ENCODE measurements at places on chromosomes 12 and 14. TPM values are rescaled to one million over a fixed set of nuclear protein-coding genes. Genes with fewer than 3 reads are reported as not detected.
A peak's percentile ranks its signal among the peaks of the same experiment; 100 is the strongest.

GRCh38 chr12:127271776-127272175, 995.2 kb upstream of the TMEM132C start:
- DNase-seq, result no peak

The C12orf56 gene
- total RNA-seq, result not detected

- DNase-seq, result peak; percentile 79
Observed at GRCh38 chr12:55728186-55728938, 447 bp downstream of the CD63 start.

The KANSL2 gene
- 51.3 TPM for total RNA-seq

- DNase-seq, result peak; percentile 73
Observed at GRCh38 chr12:30691122-30691879, 4.4 kb downstream of the IPO8 start.

GRCh38 chr14:58628406-58628805, 9.4 kb upstream of the DACT1 start:
- no peak for DNase-seq

The SELPLG gene
- total RNA-seq, result 1.7 TPM

DNA sequence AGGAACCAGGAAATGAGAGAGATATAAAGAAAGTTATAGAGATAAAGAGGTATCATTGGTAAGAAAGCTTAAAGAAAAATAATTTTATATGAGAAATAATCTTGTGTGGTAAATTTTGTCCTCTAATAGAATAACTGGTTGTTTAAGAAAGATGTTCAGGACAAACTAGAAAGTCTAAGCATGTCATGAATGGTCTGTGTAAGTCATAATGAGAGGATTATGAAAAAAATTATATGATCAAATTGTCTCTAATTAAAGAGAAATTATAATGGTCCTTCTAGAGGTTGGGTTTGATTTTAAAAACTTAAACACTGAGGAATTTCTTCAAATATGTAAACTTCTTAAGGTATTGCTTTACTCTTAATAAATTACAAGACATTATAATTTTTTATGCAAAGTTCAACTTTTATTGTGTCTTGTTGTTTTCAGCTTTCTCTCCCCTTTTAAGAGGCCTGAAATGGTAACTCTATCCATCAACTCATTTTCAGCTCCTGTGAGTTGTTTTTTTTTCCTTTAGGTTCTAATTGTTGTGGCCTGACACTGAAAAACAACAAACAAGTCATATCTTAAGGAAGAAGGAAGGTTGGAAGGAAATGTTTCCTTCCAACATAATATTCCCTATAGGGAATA, 88.2 kb upstream of the CNOT2 start:
- peak; percentile 9 for DNase-seq

The C12orf50 gene
- not detected for total RNA-seq

The CARMIL3 gene
- total RNA-seq, result under 0.01 TPM

GRCh38 chr12:82687021-82688011, 610 bp downstream of the TMTC2 start:
- DNase-seq, result peak; percentile 10

DNA sequence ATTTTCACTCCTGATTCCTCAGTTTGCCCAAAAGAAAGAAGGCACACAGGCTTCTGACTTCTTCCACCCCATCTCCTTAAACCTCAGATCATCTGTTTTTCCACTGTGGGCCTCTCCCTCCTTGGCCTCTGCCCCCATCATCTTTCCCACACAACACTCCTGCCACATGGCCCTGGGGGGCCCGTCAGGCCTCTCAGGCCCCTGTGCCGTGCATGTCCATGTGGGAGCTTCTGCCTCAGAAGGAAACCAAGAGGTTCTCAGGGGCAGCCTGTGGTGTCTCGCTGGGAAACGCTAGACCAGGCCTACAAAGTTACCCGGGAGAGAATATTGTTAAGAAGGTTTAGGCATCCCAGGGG, 8.0 kb downstream of the KLHL33 start:
- no peak for DNase-seq

DNA sequence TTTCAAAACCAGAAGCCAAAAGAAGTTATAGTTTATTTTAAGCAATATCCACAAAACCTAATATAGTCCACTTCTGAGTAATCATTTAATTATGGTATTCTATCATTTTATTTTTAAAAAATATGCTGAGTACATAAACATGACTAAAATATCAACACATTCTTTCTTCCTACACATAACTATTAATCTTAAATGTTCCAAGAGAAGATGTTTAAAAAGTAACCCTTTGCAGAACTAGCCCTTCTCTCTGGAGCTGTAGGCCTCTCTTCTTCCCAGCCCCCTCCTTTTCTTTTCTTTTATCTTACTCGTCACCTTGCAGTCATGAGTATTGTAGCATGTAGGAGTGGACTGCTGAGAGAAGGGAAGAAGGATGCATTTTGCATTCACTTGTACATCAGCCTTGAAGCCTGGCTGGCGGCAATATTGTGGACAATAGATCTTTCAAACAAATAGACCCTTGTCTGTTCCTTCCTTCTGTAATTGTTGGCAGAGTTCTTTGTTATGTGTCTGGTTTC, 941.9 kb downstream of the NRXN3 start:
- no peak for DNase-seq

GRCh38 chr14:27390155-27390554, 792.3 kb upstream of the NOVA1 start:
- no peak for DNase-seq

- no peak for DNase-seq
Observed at GRCh38 chr14:78508023-78508422, 337.9 kb downstream of the NRXN3 start.

- DNase-seq, result no peak
Observed at GRCh38 chr12:57157588-57158173, 10.3 kb upstream of the LRP1-AS start.

DNA sequence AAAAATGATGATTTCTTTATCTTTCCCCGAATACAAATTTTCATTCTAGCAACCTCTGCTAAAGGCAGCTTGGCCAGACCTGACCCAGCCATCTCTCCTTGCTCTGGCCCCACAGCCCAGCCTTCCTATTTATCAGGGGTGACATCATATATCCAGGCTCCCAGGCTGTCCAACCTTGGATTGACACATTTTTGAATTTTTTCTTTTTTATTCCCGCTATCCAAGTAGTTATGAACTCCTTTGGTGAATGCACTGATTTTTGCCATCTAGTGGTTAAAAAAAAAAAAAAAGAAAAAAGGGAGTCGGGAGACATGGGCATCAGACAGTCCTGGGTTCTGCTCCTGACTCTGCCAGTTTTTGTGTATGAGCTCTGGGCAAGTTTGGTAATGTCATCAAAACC, 120.5 kb downstream of the PTPN11 start:
- DNase-seq, result peak; percentile 10

The KRT82 gene
- total RNA-seq, result not detected

DNA sequence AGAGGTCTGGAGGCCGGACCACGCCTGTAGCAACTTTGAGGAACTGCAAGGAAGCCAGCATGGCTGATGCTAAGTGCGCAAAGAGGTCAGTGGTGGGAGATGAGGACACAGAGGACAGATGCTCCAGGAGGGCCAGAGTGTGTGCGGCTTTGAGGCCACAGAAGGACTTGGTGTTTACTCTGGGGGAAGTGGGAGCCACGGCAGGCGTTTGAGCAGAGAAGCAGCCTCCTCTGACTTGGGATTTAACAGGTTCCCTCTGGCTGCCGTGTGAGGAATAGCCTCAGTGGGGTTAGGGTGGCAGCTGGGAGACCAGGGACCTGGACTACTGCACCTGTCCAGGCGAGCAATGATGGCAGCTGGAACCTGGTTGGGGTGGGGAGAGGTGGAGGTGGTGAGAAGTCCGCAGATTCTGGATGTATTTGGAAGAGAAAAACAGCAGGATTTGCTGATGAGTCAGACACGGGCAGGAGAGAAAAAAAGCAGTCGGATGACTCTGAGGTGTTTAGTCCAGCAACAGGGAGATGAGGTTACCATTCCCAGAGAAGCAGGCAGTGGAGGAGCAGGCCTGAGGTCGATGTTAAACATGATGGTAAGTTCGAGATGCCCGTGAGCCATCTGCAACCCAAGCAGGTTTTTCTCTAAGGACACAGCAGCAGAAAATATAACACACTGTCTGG, 143.5 kb downstream of the SCARB1 start:
- peak; percentile 77 for DNase-seq

The ADAM21 gene
- total RNA-seq, result 1.6 TPM

The INSM2 gene
- total RNA-seq, result not detected

The NXPH4 gene
- 1.7 TPM for total RNA-seq

The SSPN gene
- 13.2 TPM for total RNA-seq

DNA sequence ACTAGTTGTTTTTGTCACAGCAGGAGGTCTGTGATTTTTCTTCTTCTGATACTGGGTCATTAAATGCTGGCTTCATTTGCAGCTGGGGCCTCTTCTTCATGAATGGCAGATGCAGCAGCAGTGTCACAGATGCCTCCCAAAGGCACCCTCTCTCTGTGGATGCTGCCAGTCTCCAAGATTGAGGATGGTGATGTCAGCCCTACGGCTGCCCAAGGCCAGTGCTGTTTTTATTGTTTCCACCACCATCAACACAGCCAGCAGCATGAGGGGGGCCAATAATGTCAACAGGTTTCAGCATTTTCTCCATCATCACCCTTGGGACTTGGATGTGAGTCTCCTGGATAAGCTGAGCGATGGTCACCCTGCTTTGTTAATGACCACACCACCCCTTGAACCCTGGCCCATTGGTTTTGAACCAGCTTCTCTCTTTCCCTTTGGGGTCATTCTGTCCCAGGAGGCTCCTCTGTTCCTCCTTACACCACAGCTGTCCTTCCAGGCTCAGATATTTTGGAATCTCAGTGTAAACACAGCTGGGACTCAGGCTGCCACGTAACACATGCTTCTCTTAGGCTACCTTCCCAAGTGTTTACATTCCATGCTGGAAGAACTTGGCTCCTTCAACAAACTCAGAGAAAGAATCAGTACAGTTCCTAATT, 151.7 kb upstream of the DDHD1 start:
- DNase-seq, result peak; percentile 43

DNA sequence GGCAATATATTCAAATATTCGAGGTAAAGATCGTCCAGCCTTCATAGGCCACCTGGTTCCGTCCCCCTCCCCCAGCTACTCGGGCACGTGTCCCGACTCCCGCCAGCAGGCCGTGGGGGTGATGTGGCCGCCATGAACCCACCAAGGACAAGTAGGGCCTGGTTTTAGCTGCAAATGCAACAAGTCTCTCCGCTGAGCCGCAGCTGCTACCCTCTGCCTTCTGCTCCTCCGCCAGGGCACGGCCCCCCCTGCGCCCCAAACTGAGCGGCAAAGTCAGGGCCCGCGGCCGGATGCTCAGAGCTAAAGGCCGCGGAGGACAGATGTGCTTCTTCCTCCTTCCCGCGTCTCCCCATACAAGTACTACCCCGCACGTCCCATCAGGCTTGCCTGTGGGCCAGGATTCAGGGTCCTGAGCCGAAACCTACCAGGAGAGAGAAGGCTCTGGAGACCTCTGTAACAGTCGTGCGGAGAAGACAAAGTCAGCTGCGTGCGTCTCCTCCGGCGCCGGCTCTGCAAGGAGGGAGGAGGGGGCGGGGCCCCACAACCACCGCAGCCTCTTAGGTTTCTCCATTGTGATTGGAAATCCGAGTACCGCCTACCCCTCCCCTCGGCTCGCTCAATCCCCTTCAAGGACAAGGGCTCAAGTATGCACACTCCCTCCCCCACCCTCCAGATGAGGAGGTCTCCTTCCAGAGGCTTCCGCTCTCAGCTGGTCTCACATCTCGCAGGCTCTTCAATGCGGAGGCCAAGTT, at the start of gene LDHB:
Gene LDHB (minus strand): TSS at position 517 of the 752 bp plus-strand sequence. CDS start 3,171 bp downstream, outside the sequence.
- DNase-seq, result peak; percentile 96

The TOGARAM1 gene
- total RNA-seq, result 12.7 TPM

GRCh38 chr12:26721800-26722199, 111.2 kb downstream of the ITPR2 start:
- DNase-seq, result peak; percentile 46

GRCh38 chr12:1591034-1591433, 3.3 kb downstream of the FBXL14 start:
- DNase-seq, result peak; percentile 38

GRCh38 chr14:99718031-99718810, 34.1 kb downstream of the CYP46A1 start:
- DNase-seq, result no peak

The SIX1 gene
- 7.7 TPM for total RNA-seq

DNA sequence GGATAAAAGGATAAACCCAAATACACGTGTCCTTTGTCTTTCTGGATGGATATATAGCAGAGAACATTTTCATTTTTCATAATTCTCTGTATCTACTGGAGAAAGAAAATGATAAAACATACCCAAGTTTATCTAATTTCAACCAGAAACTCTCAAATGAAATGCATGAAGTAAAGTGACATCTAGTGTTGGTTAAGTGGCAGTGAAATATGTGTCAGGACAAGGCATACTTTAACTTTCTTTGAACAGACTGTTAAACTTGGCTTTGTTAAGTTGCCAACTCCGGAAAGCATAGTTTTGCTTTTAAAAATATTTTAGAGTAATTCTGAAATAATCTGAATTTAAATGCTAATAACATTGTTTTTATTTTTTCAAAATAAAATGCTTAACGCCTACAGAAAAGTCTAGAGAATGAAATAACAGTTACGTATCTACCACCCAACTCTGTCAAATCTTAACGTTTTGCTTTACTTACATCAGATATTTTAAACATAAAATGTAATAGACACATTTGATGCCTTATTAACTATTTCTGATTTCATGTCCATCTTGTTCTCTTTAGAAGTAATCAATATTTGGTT, 25.2 kb upstream of the NTN4 start:
- DNase-seq, result peak; percentile 39

The RERGL gene
- total RNA-seq, result not detected

GRCh38 chr12:114384739-114385138, 21.2 kb downstream of the TBX5 start:
- DNase-seq, result no peak

- no peak for DNase-seq
Observed at GRCh38 chr12:3795066-3795465, 42.2 kb upstream of the CRACR2A start.

DNA sequence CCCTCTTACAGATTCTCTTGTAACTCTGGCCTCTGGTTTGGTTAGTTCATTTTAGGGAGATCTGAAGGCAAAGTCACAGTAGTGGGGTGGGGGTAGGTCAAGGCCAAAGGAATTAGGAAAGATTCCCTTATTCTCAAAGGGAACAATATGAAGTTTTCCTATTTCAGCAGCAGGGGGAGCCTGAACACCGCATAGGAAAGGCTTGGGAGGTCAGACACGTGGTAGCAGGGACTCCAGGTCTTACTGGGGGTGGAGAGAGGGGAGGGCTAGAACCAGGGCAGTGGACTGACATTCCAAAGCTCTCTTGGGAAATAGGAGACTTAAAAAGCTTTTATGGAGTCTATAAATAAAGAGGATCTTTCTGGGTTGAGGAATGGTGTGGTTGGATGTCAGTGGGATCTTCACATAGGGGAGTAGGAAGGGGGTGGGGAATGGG, 1.3 kb downstream of the ZC3H10 start:
- peak; percentile 83 for DNase-seq

The SOAT2 gene
- not detected for total RNA-seq

The ITGA7 gene
- 11.4 TPM for total RNA-seq

The SPRYD4 gene
- total RNA-seq, result 2.2 TPM

DNA sequence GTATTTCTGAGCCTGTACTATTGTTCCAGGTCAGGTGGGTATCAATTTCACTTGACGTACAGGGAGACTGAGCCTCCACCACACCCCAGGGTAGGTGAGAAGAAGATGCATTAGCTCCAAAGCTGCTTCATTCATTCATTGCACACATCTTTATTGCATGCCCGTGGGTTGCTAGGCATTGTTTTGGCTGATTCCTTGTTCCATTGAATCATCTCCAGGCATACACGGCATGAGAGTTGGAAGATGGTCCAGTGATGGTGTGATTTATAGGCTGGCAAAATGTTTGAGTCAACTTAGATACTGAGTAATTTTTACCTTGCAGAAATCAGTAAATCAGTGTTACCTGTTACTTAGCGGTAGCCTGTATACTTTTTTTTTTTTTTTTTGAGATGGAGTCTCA, 21.2 kb downstream of the KLC1 start:
- DNase-seq, result no peak

- no peak for DNase-seq
Observed at GRCh38 chr14:101229666-101230065, 326.1 kb upstream of the RTL1 start.

The C12orf43 gene
- total RNA-seq, result 11.3 TPM
